HCT116 (cell line): ENCODE measurements at places on chromosomes 11 and 22. TPM values are rescaled to one million over a fixed set of nuclear protein-coding genes. Genes with fewer than 3 reads are reported as not detected.

- H3K27ac ChIP-seq = no peak overlapping the region
- H3K36me3 ChIP-seq = peaks cover 51% of the 10 kb centered on the region
- H3K4me1 ChIP-seq = peaks cover 34% of the 10 kb centered on the region
- no peak for DNase-seq
- H3K27me3 ChIP-seq = no peaks in the 10 kb centered on the region
Observed at GRCh38 chr11:62536301-62536957, 10.2 kb downstream of the AHNAK start.

- H3K27me3 ChIP-seq = no peaks in the 10 kb centered on the region
- no peak overlapping the region for H3K27ac ChIP-seq
- no peak overlapping the region for H3K4me3 ChIP-seq
- H3K4me1 ChIP-seq = no peaks in the 10 kb centered on the region
- no peaks in the 10 kb centered on the region; the same call in 1 of the 2 replicates for H3K36me3 ChIP-seq
- no peak for DNase-seq
Observed at GRCh38 chr11:46696212-46696558, 4.2 kb downstream of the ARHGAP1 start.

DNA sequence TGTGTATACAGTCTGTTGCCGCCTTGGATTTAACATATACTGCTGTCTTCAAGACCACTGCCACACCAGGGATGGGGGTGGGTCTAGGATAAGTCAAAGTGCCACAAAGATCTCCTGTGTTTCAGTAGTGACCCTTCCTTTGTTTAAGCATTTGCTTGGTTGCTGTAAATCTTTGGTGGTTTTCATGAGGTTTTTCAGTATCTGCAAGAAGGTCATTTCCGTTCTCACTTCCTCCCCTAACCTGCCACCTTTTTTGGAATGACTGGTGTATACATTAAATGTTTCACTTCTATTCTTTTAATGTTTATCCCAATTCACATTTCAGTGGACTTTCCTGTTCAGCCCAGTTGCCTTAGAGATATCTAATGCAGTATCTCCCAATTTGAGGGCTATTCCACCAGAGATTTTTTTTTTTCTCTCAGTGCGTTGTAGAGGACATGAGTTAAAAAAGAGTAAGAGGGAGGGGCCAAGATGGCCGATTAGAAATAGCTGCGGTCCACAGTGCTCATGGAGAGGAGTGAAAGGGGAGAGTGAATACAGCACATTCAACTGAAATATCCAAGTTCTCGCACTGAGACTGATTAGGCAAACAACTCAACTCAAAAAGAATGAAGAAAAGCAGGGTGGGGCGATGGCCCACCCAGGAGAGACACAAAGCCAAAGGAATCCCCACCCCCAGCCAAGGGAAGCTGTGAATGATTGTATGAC lies 43.2 kb downstream of the USP47 start:
- 0 out of 2 replicates have a peak, but pooled peaks cover 5% of the 10 kb centered on the region for H3K36me3 ChIP-seq
- no peak overlapping the region for H3K27ac ChIP-seq
- H3K4me1 ChIP-seq = no peaks in the 10 kb centered on the region
- H3K4me3 ChIP-seq = no peak overlapping the region
- DNase-seq = no peak

- H3K4me1 ChIP-seq = no peaks in the 10 kb centered on the region
- no peak for DNase-seq
- no peak overlapping the region for H3K4me3 ChIP-seq
- H3K27me3 ChIP-seq = no peaks in the 10 kb centered on the region
- no peak overlapping the region for H3K27ac ChIP-seq
- H3K36me3 ChIP-seq = no peaks in the 10 kb centered on the region
Observed at GRCh38 chr11:81913793-81914192, 819.9 kb downstream of the FAM181B start.

DNA sequence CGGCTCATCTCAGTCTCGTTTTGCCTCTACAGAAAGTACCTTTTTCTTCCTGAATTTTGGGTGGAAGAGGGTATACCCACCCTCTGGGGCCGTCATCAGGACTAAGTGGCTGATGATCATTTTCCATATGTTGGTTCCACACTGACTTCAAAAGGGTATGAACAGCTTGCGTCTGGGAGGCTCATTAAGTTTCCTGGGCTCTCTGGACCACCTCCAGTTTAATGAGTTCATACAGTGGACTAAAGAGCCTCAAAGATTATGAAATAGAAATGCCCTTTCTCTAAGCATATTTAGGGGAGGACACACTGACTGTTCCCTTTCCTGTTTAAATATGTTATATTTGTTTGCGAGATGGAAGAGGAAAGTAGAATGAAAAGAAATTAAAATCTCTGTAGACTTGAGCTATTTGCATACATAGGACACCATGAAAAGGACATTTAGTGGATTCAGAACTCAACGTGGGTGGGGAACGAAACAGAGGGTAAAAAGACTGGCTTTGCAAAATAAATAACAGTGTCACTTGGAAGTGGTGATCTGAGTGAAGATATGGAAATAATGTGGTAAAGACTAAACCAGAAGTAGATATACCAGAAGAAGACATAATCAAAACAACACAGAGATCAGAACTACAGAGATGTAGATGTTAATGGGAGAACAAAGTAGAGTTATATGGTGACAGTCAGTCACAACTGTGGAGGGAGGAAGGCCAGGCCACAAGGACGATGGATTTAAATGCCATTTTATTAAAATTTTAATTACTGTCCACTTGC lies 18.7 kb downstream of the LDLRAD3 start:
- no peak overlapping the region for H3K27ac ChIP-seq
- no peaks in the 10 kb centered on the region for H3K36me3 ChIP-seq
- no peaks in the 10 kb centered on the region for H3K4me1 ChIP-seq
- no peaks in the 10 kb centered on the region for H3K27me3 ChIP-seq

- H3K36me3 ChIP-seq = no peaks in the 10 kb centered on the region
- no peak overlapping the region for H3K27ac ChIP-seq
- no peak overlapping the region for H3K4me3 ChIP-seq
- no peaks in the 10 kb centered on the region for H3K4me1 ChIP-seq
- peak; percentile 39 for DNase-seq
- H3K27me3 ChIP-seq = peaks cover 11% of the 10 kb centered on the region
Observed at GRCh38 chr11:83292709-83293456, 6.7 kb upstream of the CCDC90B start.

The CLMP gene
- 3.2 TPM for total RNA-seq

The CRYBB3 gene
- 0.64 TPM for total RNA-seq

The PKDREJ gene
- total RNA-seq = not detected
